ENCODE measurements at places on chromosomes 3 and 15.

- DNase-seq, result no peak
These were observed 4.2 kb downstream of the TEX264 start for GRCh38 chr3:51675201-51675611.

- DNase-seq, result no peak
These were observed 267 bp downstream of the CLDN18 start for GRCh38 chr3:138010273-138010590.

DNA sequence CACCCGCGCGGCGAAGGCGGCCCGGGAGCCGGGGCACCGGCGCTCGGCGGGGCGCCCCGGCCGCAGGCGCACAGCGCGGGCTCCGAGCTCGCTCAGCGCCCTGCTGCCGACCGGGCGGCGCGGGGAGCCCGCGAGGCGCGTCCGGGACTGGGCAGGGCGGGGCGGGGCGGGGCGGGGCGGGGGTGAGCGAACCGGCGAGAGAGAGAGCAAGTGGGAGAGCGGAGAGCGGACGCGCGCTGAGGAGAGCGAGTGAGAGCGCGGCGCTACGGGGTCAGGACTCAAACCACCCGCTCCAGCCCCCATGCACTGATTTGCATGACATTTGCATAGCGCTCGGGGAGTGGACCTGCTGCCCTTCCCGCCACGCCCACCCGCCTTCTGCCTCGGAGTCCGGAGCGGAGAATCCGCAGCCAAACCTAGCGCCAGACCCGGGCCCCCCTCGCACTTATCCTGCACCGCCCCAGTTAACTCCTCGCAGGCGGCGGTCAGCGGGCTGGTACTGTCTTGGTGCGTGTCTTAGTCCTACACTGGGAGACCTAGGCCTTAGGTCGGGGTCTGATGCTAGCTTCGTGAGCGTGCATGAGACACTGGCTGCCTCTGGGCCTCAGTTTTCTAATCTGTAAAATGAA lies at the start of gene MYLK:
TSS of gene MYLK (minus strand) at position 130 of the 629 bp plus-strand sequence. CDS start 90,491 bp downstream, outside the sequence.
- DNase-seq, result no peak

DNA sequence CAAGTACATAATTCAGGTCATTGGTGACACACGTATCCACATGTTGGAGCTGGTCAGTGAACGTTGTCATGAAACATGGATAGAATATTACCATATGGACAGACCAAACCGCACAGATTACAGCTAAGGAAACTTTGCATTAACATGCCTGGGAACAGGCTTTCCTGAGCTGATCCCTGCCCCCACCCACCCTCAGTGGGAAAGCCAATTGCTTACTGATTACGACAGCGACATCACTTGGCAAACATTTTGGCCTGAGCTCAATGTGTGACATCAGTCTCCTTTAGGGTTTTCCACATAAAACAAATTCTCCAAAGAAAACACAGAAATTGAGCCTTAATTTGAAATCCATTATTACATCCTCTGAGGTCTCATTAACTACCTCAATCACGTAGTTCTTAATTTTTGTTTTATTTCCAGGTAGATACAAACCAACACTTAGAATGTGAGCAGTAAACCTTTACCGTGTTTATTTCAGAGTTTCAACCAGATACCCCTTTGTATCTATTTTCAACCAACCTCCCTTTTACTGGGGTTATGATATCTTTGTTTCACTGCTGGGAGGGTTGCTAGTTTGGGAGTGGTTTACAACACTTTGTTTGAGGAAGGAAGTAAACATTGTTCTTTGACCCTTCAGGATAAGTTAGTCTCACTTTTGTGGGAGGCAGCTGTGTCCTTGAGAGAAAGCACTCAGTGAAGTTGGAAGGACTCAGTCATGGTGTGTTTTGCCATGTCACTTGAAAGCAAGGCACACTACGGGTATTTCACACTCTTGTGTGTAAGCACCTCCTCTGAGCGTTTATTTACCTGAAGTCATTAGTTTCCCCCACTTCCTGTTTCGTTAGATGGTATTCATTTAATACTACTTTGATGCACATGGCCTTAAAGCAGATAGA lies 103.1 kb downstream of the CMSS1 start:
- no peak for DNase-seq

DNA sequence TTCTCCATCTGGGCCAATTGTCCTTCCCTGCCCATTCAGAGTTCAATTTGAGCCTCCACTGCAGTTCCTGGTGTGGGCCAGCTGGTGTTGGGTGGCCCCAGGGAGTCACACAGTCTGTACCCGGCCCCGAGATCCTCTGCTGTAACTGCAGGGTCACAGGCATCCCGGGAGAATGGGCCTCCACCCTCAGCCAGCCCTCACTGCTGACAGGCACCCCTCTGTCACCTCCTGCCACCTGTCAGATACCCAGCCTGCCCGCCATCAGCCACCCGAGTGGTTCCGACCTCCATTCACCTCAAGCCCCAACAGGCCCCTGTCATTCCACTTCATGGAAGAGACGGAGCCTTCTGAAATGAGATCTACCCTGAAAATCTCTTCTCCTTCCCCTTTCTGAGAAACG lies 73.2 kb downstream of the ST8SIA2 start:
- DNase-seq, result no peak

GRCh38 chr3:132788301-132788671 lies 66.1 kb upstream of the NPHP3 start:
- no peak for DNase-seq
